ENCODE measurements at places on chromosomes 13 and 19. TPM values are rescaled to one million over a fixed set of nuclear protein-coding genes. Genes with fewer than 3 reads are reported as not detected.
A peak's percentile ranks its signal among the peaks of the same experiment; 100 is the strongest.

ERICH4 gene
- total RNA-seq = not detected

LRRC63 gene
- total RNA-seq = not detected

VAV1 gene
- 1.1 TPM for total RNA-seq

MBD3L3 gene
- not detected for total RNA-seq

PTH2 gene
- not detected for total RNA-seq

OXGR1 gene
- not detected for total RNA-seq

IRS2 gene
- total RNA-seq = 18.2 TPM

KANK3 gene
- total RNA-seq = 10.2 TPM

ZNF700 gene
- total RNA-seq = 2.6 TPM

CGB1 gene
- total RNA-seq = not detected

GRCh38 chr19:19399733-19400433 lies 5.6 kb upstream of the GATAD2A start:
- peaks cover 36% of the 10 kb centered on the region for H3K4me1 ChIP-seq
- H3K4me3 ChIP-seq = no peak overlapping the region
- H3K27me3 ChIP-seq = no peaks in the 10 kb centered on the region
- H3K27ac ChIP-seq = no peak overlapping the region
- H3K36me3 ChIP-seq = no peaks in the 10 kb centered on the region

DNA sequence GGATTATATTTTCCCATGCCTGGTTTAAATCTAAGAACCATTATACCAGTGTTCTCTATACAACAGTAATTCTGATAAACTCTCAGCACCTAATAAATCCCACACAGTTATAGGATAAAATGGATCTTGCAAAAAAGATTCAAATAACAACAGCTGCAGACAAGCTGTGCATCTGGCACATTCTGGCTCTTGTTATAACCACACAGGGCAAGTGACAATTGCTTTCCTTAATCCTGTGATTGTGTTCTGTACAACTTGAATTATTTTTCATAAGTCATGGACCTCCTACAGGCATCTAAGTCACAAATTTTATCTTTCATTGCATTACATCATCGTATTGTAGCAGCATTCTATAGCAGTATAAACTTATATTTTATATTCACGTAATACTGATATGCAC lies 948.3 kb downstream of the SLITRK1 start:
- H3K27ac ChIP-seq = no peak overlapping the region
- no peak overlapping the region for H3K4me3 ChIP-seq
- H3K27me3 ChIP-seq = no peaks in the 10 kb centered on the region

DNA sequence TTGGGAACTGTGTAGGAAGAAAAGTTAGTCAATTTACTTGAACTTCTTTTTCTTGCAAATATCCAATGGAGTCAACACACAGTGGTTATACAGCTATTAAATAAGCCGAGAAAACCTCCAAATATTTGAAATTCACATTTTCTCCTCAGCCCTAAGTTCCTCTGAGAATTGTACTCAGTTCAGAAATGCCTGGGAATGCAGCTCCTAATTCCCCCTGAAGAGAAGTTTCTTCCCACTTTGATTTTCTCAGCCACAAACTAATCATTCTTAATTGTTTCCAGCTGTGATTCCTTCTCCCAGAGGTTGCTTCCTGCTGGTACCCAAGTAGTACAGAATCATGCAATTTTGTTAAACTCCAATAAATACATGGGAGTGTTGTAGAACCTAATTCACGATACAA lies 246.1 kb upstream of the MIR17HG start:
- no peak for DNase-seq
- H3K4me1 ChIP-seq = no peaks in the 10 kb centered on the region
- H3K27ac ChIP-seq = no peak overlapping the region

DNA sequence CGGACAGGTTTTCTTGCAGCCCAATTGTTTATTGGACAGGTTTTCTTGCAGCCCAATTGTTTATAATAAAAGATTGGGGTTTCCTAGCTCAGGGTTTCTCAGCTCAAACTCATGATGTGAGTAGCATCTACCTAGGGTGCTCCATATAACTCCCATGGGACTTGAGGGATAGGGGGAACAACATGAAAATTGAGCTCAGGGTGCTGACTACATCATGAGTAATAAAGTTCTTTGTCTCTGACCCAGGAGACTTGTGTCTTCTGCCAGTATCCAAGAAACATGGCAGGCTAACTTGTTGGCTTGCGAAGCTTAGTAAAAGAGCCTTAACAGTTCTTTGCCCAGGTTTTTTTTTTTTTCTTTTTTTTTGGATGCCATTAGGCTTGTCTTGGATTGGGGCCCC lies 59.2 kb upstream of the MYCBP2 start:
- no peak for DNase-seq
- H3K4me1 ChIP-seq = no peaks in the 10 kb centered on the region
- no peak overlapping the region for H3K4me3 ChIP-seq
- H3K36me3 ChIP-seq = no peaks in the 10 kb centered on the region

DNA sequence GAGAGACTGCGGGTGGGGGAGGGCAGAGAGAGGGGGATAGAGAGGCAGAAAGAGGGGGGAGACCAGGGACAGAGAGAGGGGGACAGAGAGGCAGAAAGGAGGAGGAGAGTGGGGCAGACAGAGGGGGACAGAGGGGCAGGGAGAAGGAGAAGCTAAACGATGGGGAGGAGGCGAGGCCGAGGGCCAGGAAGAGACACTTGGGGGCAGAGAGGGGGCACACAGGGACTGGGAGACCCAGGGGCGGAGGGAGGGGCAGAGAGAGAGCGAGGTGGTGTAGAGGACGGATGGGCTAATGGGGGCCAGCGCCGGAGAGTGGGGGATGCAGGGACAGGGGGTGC lies 666 bp downstream of the MEIS3 start:
- no peaks in the 10 kb centered on the region for H3K4me1 ChIP-seq
- DNase-seq = no peak
- no peaks in the 10 kb centered on the region for H3K27me3 ChIP-seq
- no peaks in the 10 kb centered on the region for H3K36me3 ChIP-seq
- peak overlapping the region; percentile 42 for H3K4me3 ChIP-seq

DNA sequence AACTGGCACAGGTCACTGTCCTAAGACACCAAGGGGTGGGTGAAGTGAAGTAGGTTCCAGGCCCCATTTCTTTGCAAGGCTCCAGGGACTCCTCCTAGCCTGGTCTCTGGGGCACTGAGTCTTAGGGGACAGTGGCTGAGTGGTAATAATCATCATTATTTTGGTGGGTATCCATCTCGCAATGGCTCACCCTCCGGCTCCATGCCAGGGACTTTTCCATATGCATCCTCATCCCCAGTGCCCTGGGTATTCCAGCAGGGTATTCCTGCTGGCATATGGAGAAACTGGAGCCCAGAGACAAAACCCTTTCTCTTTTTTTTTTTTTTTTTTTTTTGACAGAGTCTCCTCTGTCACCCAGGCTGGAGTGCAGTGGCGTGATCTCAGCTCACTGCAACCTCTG lies 2.5 kb downstream of the PDE4A start:
- H3K4me1 ChIP-seq = peaks cover 15% of the 10 kb centered on the region
- no peak overlapping the region for H3K4me3 ChIP-seq
- no peaks in the 10 kb centered on the region for H3K36me3 ChIP-seq
- DNase-seq = no peak
- peaks cover 59% of the 10 kb centered on the region for H3K27me3 ChIP-seq
- H3K27ac ChIP-seq = no peak overlapping the region

DNA sequence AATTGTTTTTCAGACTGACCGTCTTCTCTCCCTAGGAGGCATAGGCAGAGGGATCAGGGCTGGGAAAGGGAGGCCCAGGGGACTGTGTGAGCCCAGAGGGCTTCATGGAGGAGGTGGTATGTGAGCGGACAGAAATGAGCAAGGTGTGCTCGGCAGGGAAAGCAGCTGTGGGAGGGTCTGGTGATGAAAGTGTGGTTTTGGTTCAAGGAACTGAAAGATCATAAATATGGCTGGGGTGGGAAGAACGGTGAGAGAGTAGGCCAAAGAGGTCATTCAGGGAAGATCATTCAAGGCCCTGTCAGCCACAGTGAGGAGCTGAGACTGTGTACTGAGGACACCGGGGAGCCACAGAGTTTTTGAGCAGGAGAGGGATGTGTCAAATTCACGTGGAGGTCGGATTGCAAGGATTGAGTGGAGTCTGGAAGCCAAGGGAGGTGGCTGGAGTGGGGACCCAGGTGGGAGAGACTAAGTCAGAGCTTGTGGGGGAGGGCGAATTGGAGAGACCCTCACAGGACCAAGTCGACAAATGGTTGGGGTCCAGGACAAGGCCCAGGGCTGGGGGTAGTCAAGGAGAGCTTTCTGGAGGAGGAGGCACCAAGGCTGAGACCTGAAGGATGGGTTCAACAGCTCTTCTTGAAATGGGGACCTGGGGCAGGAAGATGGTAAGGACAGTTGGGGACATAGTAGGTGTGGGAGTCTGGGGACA lies 7.6 kb downstream of the PLD3 start:
- no peaks in the 10 kb centered on the region for H3K27me3 ChIP-seq
- H3K27ac ChIP-seq = no peak overlapping the region
- H3K4me1 ChIP-seq = no peaks in the 10 kb centered on the region
- no peak overlapping the region for H3K4me3 ChIP-seq

DNA sequence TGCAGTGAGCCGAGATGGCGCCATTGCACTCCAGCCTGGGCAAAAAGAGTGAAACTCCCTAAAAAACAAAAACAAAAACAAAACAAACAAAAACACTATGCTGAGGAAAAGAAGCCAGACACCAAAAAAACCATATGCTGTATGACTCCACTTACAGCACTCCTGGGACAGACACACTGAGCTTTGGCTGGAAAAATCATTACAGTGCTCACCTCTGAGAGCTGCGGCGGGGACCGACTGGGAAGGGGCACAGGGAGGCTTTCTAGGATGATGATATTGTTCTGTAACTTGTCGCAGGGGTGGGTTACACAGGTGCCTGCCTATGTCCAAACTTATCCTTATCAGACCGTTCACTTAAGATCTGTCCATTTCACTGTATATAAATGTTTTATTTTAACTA lies 7.8 kb downstream of the PNMA8A start:
- no peak overlapping the region for H3K4me3 ChIP-seq
- no peaks in the 10 kb centered on the region for H3K36me3 ChIP-seq
- peaks cover 3% of the 10 kb centered on the region for H3K27me3 ChIP-seq
- DNase-seq = no peak
- no peak overlapping the region for H3K27ac ChIP-seq

DNA sequence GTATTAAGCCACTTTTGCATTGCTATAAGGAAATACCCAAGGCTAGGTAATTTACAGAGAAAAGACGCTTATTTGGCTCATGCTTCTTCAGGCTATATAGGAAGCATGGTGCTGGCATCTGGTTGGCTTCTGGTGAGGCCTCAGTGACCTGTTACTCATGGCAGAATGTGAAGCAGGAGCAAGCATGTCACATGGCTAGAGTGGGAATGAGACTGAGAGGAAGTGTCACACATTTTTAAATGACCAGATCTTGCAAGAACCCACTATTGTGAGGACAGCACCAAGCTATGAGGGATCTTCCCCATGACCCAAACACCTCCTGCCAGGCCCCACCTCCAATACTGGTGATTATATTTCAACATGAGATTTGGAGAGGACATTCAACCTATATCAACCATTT lies 25.7 kb upstream of the IGFL4 start:
- peaks cover 47% of the 10 kb centered on the region for H3K27me3 ChIP-seq
- no peaks in the 10 kb centered on the region for H3K36me3 ChIP-seq
- no peak for DNase-seq
- no peaks in the 10 kb centered on the region for H3K4me1 ChIP-seq

DNA sequence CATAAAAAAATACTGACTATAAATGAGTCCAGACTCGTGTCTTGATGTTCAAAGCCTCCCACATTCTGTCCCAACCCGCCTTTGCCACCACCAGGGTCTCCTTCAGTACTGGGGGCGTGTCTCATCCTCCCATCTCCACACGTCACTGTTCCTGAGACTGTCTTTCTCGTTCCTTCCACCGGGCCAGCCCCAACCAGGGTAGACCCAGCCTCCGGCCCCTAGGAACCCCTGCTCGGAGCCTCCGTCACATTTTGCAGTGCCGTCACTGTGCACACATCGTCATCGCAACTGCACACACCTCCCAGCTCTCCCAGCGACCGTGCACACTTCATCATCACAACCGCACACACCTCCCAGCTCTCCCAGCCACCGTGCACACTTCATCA lies 73.4 kb downstream of the SPACA7 start:
- no peaks in the 10 kb centered on the region for H3K4me1 ChIP-seq
- H3K27me3 ChIP-seq = peaks cover 8% of the 10 kb centered on the region
- no peaks in the 10 kb centered on the region for H3K36me3 ChIP-seq
- no peak overlapping the region for H3K27ac ChIP-seq
- peak; percentile 46 for DNase-seq

DNA sequence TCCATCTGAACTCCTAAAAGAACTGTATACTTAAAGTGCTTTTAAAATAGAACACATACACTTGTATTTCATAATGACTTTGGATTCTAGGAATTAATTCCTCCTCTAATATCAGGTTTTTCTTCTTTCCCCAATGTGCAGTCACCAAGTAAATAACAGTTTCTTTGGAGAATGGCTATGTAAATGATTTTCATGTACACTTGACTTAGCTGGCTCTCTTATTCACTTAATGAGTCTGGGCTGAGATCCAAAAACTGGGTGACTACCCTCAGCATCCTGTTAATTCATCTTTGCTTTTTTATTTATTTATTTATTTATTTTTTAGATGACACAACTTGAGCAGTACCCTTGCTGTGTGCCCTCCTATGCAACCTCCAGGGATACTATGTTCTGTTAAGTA lies 1003.7 kb downstream of the SLITRK1 start:
- H3K27me3 ChIP-seq = no peaks in the 10 kb centered on the region
- H3K27ac ChIP-seq = no peak overlapping the region
- no peaks in the 10 kb centered on the region for H3K36me3 ChIP-seq
- no peak overlapping the region for H3K4me3 ChIP-seq

DNA sequence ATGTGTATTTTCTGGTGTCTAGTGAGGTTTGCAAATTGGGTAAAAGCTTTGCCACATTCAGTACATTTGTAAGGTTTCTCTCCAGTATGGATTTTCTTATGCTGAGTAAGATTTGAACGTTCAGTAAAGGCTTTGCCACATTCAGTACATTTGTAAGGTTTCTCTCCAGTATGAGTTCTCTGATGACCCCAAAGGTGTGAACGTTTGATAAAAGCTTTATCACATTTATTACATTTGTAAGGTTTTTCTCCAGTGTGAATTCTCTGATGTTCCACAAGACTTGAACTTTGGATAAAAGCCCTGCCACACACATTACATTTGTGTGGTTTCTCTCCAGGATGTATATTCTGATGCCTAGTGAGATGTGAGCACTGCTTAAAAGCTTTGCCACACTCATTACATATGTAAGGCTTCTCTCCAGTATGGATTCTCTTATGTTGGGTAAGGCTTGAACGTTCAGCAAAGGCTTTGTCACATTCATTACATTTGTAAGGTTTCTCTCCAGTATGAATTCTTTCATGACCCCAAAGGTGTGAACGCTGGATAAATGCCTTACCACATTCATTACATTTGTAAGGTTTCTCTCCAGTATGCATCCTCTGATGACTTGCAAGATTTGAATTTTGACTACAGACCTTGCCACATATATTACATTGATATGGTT lies 17.4 kb downstream of the ZNF677 start:
- H3K27ac ChIP-seq = no peak overlapping the region
- no peaks in the 10 kb centered on the region for H3K4me1 ChIP-seq
- H3K4me3 ChIP-seq = no peak overlapping the region
- H3K36me3 ChIP-seq = peaks cover 21% of the 10 kb centered on the region
- H3K27me3 ChIP-seq = no peaks in the 10 kb centered on the region
- DNase-seq = no peak

GRCh38 chr19:31516756-31517155 lies 167.5 kb upstream of the TSHZ3 start:
- no peak for DNase-seq
- H3K4me3 ChIP-seq = no peak overlapping the region
- H3K4me1 ChIP-seq = no peaks in the 10 kb centered on the region
- H3K36me3 ChIP-seq = no peaks in the 10 kb centered on the region
- H3K27ac ChIP-seq = no peak overlapping the region

GRCh38 chr13:68667863-68668262 lies 1437.7 kb upstream of the PCDH9 start:
- no peak overlapping the region for H3K27ac ChIP-seq
- H3K27me3 ChIP-seq = no peaks in the 10 kb centered on the region
- no peak overlapping the region for H3K4me3 ChIP-seq
- DNase-seq = no peak
- no peaks in the 10 kb centered on the region for H3K4me1 ChIP-seq
